ENCODE measurements at places on chromosomes 2 and 18. TPM values are rescaled to one million over a fixed set of nuclear protein-coding genes. Genes with fewer than 3 reads are reported as not detected.

GRCh38 chr18:41731884-41732283, 223.2 kb upstream of the PIK3C3 start:
- no peak for DNase-seq

GRCh38 chr2:206075113-206075512, 10.9 kb downstream of the INO80D start:
- no peak for DNase-seq

The AGXT gene
- not detected for total RNA-seq

- DNase-seq = no peak
Observed at GRCh38 chr2:183998797-183999190, 599.5 kb upstream of the ZNF804A start.
